ENCODE measurements at places on chromosomes 4 and X.

DNA sequence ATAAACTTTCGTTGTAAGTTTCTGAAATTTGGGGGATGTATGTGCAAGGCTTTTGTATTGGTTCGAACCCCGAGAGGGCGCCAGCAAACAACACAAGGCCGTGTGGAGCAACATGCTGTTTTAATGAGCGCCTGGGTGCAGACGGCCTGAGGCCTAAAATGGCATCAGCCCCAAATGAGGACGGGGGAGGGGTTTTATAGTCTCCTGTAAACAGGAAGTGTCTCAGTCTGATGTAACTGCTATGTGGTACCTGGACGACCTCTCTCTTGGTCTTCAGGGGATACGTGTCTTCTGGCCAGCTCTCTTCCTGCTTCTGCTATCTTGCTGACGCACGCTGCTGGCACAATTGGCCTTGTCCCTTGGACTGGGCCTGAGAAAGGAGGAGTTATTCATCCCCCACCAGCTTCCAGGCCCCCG is 1348.0 kb downstream of the ADGRL3 start:
- DNase-seq = no peak

DNA sequence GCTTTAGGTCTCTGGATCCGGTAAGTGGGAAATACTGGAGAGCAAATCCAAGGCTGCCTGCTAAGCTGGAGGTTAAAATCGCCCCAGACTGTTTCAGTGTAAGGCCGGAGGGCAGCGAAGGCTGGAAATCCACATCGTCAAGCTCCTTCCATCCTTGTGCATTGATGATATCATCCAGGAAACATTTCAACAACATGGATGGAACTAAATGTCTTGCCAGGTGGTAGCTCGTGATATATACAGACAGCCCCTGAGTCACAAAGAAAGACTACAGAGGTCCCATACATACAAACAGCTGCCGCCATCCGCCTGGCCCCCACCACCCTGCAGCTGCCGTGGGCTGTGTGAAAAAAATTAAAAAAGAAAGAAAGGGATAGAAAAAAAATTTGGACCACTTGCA is 148.9 kb upstream of the RBPJ start:
- peak; percentile 94 for DNase-seq

DNA sequence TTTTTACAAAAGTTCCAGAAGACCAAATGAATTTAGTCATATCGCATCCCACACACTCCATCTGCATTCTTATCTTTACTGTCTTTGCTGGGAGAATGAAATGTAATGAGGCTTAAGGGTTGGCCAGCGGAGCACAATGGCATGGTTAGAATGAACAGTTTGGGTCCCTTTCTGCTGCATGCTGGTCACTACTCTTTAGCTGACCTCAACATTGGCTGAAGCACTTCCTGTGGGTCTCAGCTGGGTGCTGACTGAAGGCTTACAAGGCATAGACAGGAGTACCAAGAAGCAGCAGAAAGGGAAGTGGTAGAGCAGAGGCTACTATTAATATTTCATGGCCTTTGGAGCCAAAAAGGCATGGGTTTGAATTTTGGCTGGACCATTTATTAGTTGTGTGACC is 159.4 kb upstream of the GPC4 start:
- peak; percentile 70 for DNase-seq

- DNase-seq = peak; percentile 55
Measured at GRCh38 chr4:117375101-117375500, 289.7 kb upstream of the TRAM1L1 start.

- no peak for DNase-seq
Measured at GRCh38 chr4:39020130-39020529, 12.1 kb downstream of the TMEM156 start.

- no peak for DNase-seq
Measured at GRCh38 chr4:113975578-113975977, 3.9 kb downstream of the ARSJ start.

DNA sequence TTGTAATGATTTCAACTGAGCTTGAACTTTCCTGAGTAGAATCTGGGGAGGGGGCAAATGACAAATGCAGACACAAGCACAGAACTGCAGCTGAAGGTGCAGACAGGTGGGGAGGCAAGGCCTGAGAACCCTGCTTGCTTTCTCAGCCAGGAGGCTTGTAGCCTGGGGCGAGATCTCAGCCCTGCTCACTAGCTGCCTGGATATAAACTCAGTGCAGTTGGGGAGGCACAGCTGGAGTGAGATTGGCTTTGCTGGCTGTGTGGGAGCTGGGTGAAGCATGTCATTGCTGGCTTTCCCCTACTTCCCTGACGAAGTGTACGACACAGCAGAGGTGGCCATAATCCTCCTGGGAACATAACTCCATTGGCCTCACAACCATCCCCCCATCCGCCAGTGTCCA is 55.5 kb upstream of the NEXMIF start:
- DNase-seq = no peak

DNA sequence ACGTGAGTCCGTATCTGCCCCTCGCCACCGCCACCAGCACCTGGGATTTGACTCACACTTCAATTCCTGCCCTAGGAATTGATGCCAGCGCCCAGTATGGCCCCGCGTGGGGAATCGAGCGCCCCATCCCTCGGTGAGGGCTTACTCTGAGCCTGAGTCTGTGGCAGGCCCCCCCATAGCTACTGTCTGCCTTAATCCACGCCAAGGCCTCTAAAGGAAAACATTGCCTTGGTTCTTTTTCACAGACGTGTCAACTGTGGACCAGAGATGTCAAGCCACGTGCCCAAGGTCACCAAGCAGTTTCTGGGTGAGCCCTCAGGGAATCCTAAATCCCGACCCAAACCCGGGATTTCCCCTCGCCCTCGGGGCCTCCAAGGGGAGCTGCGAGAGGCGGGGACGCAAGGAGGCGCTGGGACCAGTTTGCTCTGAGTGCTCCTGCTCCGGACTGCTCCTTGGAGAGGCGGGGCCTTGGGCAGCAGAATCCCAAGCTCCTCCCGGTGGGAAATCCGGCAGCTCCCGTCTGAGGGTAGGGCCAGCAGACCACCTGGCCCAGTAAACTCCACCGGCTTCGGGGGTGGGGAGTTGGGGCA is 12.9 kb downstream of the MSX1 start:
- DNase-seq = no peak

- DNase-seq = no peak
Measured at GRCh38 chrX:20973038-20973437, 401.2 kb upstream of the CNKSR2 start.

- peak; percentile 0 for DNase-seq
Measured at GRCh38 chr4:79514621-79515329, 106.7 kb upstream of the GK2 start.

DNA sequence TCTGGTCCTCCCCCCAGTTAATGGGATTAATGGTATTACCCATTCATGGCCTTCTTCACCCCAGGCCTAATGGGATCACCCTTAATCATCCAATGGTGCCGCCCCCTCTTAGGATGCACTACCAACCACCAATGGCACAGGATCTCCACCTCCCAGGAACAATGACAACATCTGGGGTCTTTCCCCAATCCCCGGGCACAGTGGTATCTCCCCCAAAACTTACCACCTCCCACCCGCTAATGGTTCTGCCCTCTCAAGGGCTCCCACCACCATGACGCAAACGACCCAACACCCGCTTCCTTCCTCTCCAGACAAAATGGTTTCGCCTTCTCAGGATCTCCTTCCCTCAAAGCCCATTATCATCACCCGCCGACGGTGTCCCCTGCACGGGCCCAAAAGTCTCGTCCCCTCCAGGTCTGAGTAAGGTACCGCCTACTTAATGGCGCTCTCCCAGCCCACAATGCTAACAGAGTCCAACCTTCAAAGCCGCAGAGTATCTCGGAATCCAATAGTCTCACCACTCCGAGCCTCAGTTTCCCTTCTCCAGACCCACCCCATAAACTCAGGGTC is 458 bp downstream of the GRIPAP1 start:
- peak; percentile 31 for DNase-seq

DNA sequence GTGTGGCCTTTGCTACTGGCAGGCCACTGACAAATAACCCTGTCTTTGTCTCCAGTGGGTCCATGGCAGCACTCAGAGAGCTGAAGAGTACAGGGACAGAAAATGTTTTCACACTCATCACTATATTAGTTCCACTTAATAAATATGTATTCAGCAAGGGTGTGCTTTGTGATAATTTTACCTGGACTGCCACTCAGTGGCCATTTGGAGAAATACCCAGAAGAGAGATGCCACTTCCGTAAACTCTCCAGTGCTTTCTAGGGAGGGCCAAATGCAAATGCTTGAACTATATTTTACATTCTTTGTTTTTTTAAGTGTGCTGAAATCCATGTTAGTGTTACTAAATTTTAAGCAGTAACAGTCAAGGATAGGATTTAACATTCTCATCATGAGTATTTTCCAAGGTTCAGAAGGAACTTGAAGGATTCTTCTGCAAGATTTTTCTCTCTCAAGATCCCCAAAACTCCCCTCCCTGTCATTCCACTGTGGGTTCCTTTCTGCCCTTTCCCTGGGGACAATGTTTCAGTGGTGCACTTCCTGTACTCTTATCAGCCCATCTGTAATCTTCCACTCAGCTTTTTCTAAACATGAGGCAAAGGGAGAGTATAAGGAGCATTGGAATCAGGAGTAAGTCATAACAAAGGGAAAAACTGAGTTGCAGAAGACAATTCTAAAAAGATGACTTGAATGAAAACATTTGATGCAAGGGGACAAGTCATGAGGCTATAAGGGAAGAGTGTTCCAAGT is 46.0 kb downstream of the TFDP3 start:
- DNase-seq = no peak

DNA sequence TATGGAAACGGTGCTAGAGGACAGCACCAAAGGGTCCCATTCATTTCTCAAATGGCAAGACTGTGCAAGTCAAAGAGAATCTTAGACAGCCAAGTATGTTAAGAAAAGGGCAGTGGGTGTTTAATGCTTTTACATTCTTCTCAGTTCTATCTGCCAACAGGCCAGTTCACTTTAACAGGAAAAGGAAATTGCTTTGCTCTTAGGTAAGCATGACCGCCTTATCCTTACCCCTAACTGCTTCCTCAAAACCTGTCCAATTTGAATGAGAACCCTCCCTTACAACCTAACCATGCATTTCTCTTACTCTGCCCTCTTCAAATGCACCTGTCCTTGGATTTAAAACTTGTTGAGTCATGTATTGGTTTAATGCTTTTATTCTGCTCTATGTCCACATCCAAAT is 44.5 kb upstream of the BLTP1 start:
- DNase-seq = no peak

Measured in astrocyte (in vitro differentiated cells and primary cell).